ENCODE measurements at places on chromosomes 13 and 19.

GRCh38 chr13:85833921-85834320, 34.7 kb upstream of the SLITRK6 start:
- peak; percentile 38 for DNase-seq

GRCh38 chr13:45224176-45224575, 23.3 kb upstream of the KCTD4 start:
- no peak for DNase-seq

- no peak for DNase-seq
Measured at GRCh38 chr13:80363890-80364503, 23.1 kb upstream of the SPRY2 start.

DNA sequence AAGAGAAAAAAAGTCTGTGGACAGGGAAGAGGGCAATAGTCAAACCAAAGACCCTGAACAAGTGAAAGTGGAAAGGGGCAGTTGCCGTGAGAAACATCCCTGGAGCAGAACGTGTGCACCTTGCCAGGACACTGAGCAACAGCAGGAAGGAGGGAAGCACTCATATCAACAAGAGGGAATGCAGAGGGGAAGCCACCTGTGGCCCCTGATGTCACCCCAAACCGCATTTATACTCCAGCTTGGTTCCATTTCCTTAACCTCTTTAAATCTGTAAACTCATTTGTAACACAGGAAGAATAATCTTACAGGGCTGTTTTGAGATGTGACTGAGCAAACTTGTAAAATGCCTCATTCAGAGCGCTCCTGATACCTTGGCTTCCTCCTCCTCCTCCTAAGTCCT, 698.8 kb downstream of the DIAPH3 start:
- DNase-seq, result no peak

DNA sequence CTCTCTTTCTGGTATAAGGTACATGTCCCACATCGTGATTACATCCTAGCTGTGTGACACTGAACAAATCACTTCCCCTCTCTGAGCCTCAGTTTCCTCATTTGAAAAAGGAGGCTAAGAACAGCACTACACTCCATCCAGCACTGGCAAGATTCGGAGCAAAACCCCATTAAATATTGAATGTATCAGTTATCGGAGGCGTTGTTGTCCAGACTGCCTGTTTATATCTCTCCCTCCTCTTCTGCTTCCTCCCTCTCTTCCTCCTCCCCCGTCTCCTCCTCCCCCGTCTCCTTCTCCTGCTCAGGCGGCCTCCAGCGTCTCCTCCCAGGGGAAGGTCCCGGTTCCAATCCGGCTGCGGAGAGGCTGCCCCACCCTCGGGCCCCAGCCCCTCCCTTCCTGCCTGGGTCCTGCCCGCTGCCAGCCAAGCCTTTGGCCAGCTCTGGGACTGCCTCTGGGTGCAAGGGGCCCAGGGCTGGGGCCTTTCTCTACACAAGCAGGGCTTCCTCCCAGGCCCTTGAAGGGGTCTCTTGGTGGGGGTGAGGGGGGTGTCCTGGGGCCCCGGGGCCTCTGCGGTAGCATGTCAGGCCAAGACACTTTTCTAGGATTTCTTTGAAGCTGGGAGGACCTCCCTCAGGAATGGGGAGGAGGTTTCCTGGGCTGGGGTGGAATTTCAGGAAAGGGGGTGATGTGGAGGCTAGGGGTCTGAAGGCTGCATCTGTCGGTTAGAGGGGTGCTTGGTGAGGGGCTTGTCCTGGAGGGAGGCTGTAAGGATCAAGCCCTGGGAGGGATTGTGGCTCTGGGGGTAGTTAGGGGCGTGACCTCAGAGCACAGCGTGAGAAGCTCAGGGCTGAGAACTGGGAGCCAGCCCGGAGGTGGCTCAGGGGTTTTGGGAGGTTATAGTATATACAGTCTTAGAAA, 1.9 kb downstream of the RRAS start:
- no peak for DNase-seq

GRCh38 chr13:21608961-21609360, 5.0 kb upstream of the MICU2 start:
- DNase-seq, result no peak

GRCh38 chr19:49438261-49438660, 3.1 kb downstream of the SLC17A7 start:
- no peak for DNase-seq

GRCh38 chr13:60603049-60603448, 206.0 kb downstream of the TDRD3 start:
- no peak for DNase-seq

GRCh38 chr19:2394054-2394441, 33.3 kb downstream of the TIMM13 start:
- DNase-seq, result no peak

DNA sequence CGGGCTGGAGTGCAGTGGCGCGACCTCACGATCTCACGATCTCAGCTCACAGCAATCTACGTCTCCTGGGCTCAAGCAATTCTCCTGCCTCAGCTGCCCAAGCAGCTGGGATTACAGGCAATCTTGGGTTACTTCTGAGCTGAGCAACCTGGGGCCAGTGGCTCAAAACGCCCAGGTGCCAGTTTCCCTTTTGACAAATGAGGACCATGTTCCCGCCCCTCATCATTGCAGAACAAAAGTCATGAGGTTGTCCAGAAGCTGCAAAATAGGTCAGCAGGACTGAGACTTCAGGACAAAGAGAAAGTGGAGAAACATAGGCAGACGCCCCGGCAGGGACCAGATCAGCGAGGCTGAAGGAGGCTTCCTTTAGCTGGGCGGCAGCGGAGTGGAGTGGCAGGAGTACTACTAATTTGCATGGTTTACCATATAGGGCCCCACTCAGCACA, 3.3 kb upstream of the ADGRE5 start:
- no peak for DNase-seq

All from head of caudate nucleus (tissue), 42 donors.